Esophagus squamous epithelium (tissue), 5 donors: ENCODE measurements at places on chromosomes 4 and X.

DNA sequence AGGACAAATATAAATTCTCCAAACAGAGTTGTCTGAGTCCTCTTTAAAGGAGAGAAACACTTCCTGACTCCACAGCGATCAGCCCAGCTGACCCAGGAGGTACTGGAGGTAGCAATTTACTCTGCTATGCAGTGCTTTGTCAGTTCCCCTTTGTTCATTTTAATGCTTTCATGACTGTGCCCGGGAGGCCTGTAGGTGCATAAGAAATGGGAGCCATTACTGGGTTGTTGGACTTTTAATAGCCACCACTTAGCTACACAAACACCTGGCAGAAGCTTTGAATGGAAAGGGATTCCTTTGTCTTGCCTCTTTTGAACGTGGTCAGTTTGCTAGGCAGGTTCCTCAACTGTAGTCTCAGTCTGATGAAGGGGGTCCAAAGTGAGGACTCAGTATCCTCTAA, 59.0 kb upstream of the AFF2 start:
- no peak overlapping the region for H3K27ac ChIP-seq
- no peaks in the 10 kb centered on the region for H3K27me3 ChIP-seq
- H3K4me1 ChIP-seq, result no peaks in the 10 kb centered on the region
- no peak for DNase-seq

GRCh38 chr4:89067417-89067816, 10.4 kb upstream of the FAM13A start:
- H3K4me1 ChIP-seq, result no peaks in the 10 kb centered on the region
- no peaks in the 10 kb centered on the region for H3K27me3 ChIP-seq
- H3K27ac ChIP-seq, result no peak overlapping the region
- no peaks in the 10 kb centered on the region for H3K36me3 ChIP-seq
- no peak overlapping the region for H3K4me3 ChIP-seq

DNA sequence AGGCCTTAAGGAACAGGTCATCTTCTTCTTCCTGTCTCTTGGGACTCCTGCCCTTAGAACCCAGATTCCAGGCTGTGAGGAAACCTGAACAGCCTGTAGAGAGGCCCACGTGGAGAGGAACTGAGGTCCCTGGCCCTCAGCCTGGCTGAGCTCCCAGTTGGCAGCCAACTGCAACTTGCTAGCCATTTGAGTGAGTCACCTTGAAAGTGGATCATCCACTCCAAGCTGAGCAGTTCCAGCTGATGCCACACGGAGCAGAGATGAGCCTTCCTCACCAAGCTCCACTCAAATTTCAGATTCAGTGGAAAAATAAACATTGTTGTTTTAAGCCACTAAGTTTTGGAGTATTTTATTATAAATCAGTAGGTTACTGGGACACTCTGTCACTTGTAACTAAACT, 392.5 kb downstream of the BCOR start:
- H3K27me3 ChIP-seq, result no peaks in the 10 kb centered on the region
- H3K36me3 ChIP-seq, result no peaks in the 10 kb centered on the region
- H3K4me3 ChIP-seq, result no peak overlapping the region
- H3K27ac ChIP-seq, result no peak overlapping the region

DNA sequence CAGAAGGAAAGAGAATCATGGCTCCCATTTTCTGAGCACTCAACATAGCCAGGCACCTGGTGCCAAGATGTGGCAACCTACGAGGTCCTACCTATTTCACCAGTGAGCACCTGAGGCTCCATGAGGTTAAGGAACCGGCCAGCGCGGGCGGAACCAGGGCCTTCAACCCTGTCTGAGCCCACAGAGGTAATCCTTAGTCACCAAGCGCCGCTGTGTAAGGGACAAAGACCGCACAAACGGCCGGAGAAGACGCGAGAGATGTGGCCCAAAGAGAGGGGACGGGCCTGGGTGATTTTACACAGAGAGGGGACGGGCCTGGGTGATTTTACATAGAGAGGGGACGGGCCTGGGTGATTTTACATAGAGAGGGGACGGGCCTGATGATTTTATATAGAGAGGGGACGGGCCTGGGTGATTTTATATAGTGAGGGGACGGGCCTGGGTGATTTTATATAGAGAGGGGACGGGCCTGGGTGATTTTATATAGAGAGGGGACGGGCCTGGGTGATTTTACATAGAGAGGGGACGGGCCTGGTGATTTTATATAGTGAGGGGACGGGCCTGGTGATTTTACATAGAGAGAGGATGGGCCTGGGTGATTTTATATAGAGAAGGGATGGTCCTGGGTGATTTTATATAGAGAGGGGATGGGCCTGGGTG, 114.2 kb downstream of the SMIM20 start:
- no peak for DNase-seq
- no peaks in the 10 kb centered on the region for H3K27me3 ChIP-seq
- peaks cover 11% of the 10 kb centered on the region for H3K4me1 ChIP-seq
- H3K4me3 ChIP-seq, result no peak overlapping the region

- H3K27me3 ChIP-seq, result peaks cover 9% of the 10 kb centered on the region
- DNase-seq, result no peak
- no peaks in the 10 kb centered on the region for H3K36me3 ChIP-seq
- peak within 1 kb of the TSS; percentile 9 for H3K27ac ChIP-seq
These were observed at the start of gene NUDT11 for GRCh38 chrX:51496501-51497291. Gene NUDT11 (minus strand): TSS chrX:51496592. CDS start chrX:51496444, 148 bp downstream.

- no peak for DNase-seq
- no peak overlapping the region for H3K4me3 ChIP-seq
- no peaks in the 10 kb centered on the region for H3K4me1 ChIP-seq
- H3K36me3 ChIP-seq, result no peaks in the 10 kb centered on the region
- H3K27ac ChIP-seq, result no peak overlapping the region
These were observed 282.9 kb downstream of the USP46 start for GRCh38 chr4:52376132-52376704.

GRCh38 chr4:15294832-15295231, 133.0 kb upstream of the C1QTNF7 start:
- H3K4me1 ChIP-seq, result no peaks in the 10 kb centered on the region
- H3K4me3 ChIP-seq, result no peak overlapping the region
- no peak for DNase-seq
- no peak overlapping the region for H3K27ac ChIP-seq

- no peak overlapping the region for H3K4me3 ChIP-seq
- no peaks in the 10 kb centered on the region for H3K36me3 ChIP-seq
- no peak for DNase-seq
These were observed 25.3 kb downstream of the APBB2 start for GRCh38 chr4:41189076-41189475.

DNA sequence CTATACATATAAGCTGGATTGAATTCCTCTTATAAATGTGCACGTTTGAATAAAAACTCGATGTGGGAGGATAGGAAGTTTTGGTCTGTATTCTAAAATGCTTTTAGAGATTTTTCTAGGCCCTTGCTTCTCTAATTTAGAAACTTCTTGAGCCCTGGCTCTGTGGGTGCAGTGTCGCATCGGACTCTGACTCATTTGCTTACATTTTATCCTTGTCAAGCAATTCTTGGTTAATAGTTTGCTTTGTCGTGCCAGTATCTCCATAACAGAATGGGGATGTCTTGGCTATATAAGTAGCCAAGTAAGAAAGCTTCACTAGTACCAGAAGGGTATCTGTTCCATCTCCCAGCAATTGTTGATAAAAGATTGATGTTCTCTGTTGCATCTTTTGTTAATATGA, 10.7 kb downstream of the SGMS2 start:
- peaks cover 17% of the 10 kb centered on the region for H3K4me1 ChIP-seq
- no peaks in the 10 kb centered on the region for H3K36me3 ChIP-seq
- no peak for DNase-seq
- no peak overlapping the region for H3K4me3 ChIP-seq
- peak overlapping the region; percentile 68 for H3K27ac ChIP-seq

DNA sequence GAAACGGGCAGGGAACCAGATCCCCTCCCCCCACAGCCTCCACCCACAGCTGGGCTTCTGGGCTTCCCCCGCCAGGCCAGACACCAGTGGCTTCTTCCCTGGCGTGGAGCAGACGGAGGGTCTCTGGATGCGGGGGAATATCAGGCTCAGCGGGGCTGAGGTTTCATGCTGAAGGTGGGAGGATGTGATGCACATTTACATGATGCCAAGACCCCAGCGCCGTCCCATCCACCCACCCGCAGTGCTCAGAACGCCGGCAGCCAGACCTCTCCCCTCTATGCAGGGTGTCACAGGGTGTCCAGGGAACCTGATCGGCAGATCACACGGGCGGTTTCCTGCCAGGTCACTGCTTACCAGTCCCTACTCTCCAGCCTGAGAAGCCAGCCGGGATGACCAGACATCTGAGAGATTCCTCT, 12.8 kb upstream of the TNIP2 start:
- peaks cover 17% of the 10 kb centered on the region for H3K4me1 ChIP-seq
- H3K27me3 ChIP-seq, result no peaks in the 10 kb centered on the region
- no peak overlapping the region for H3K4me3 ChIP-seq
- DNase-seq, result no peak

DNA sequence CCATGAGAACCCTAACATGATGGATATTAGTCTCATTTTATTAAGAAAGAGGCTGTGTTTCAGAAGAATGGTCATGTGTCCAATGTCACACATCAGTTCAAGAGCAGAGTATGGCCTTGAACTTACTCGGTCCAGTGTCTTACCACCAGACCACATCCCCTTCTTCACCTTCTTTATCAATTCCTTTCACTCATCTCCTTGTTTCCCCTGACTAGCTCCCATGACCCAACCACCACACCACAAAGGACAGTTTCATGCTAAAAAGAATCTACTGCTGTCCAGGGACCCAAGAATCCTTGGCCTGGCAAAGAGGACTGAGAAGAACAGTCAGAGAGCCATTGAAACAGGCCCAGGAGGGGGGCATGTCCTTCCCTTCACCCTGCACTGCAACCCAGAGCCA, 33.6 kb upstream of the MSN start:
- H3K4me3 ChIP-seq, result no peak overlapping the region
- H3K36me3 ChIP-seq, result no peaks in the 10 kb centered on the region
- no peak for DNase-seq
- H3K27me3 ChIP-seq, result no peaks in the 10 kb centered on the region

GRCh38 chr4:8374851-8375649, 65.5 kb downstream of the ACOX3 start:
- H3K4me3 ChIP-seq, result no peak overlapping the region
- no peak for DNase-seq
- H3K27me3 ChIP-seq, result no peaks in the 10 kb centered on the region

DNA sequence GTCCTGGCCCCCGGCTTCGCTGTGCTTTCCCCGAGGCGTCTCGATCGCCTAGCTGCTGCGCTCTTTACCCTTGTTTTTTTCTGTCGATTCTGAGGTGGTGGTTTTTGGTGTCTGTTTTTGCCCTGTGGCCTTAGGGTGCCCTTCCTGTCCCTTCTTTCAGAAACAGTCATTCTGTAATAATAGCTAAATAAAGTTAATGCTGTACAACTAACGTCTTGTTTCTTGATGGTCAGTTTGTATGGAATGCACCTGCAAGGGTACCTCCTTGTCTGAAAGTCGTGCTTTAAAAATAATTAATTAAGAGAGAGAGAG, 686 bp downstream of the FIP1L1 start:
- peak overlapping the region; percentile 84 for H3K4me3 ChIP-seq
- peak overlapping the region; percentile 88 for H3K27ac ChIP-seq
- H3K4me1 ChIP-seq, result peaks cover 13% of the 10 kb centered on the region
- no peaks in the 10 kb centered on the region for H3K27me3 ChIP-seq

DNA sequence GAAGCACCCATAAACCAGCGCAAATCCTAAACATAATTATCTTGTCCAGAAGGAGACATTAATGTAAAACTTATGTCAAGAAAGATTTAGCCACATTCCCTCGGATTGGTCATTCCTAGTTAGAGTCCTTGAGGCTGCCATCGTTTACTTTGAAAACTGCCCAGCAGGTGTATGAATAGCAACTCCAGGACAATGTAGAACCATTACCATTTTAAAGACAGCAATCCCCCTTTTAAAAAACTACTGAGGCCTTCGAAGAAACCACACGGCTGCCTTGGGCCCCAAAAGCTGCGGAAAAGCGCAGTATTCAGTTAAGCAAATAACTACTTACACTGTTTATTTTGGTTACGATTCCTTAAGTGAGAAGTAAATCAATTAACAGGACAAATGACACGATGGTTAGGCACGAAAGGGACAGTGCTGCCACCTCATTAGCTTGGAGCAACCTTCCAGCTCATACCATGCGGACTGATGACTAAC, 822 bp upstream of the SGMS2 start:
- no peaks in the 10 kb centered on the region for H3K27me3 ChIP-seq
- DNase-seq, result no peak
- peak overlapping the region; percentile 97 for H3K27ac ChIP-seq
- no peaks in the 10 kb centered on the region for H3K36me3 ChIP-seq
- no peaks in the 10 kb centered on the region for H3K4me1 ChIP-seq

- DNase-seq, result no peak
- no peaks in the 10 kb centered on the region for H3K36me3 ChIP-seq
- H3K27ac ChIP-seq, result no peak overlapping the region
- peaks cover 3% of the 10 kb centered on the region for H3K27me3 ChIP-seq
These were observed 1.0 kb downstream of the GPR50 start for GRCh38 chrX:151177141-151178027.

- H3K27ac ChIP-seq, result no peak overlapping the region
- H3K27me3 ChIP-seq, result no peaks in the 10 kb centered on the region
- H3K4me3 ChIP-seq, result no peak overlapping the region
- no peaks in the 10 kb centered on the region for H3K4me1 ChIP-seq
- no peaks in the 10 kb centered on the region for H3K36me3 ChIP-seq
These were observed 14.8 kb downstream of the FAM53A start for GRCh38 chr4:1669270-1669669.
